ENCODE measurements at places on chromosomes 1 and 21.

DNA sequence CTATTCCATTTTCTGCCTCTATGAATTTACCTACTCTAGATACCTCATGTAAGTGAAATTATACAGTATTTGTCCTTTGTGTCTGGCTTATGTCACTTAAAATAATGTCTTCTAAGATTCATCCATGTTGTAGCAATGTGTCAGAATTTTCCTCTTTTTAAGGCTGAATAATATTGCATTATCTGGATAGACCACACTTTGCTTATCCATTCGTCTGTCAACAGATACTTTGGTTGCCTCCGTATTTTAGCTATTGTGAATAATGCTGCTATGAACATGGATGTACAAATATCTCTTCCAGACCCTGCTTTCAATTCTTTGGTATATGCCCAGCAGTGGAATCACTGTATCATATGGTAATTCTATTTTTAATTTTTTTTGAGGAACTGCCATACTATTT, 10.1 kb upstream of the CCSAP start:
- no peak for DNase-seq

DNA sequence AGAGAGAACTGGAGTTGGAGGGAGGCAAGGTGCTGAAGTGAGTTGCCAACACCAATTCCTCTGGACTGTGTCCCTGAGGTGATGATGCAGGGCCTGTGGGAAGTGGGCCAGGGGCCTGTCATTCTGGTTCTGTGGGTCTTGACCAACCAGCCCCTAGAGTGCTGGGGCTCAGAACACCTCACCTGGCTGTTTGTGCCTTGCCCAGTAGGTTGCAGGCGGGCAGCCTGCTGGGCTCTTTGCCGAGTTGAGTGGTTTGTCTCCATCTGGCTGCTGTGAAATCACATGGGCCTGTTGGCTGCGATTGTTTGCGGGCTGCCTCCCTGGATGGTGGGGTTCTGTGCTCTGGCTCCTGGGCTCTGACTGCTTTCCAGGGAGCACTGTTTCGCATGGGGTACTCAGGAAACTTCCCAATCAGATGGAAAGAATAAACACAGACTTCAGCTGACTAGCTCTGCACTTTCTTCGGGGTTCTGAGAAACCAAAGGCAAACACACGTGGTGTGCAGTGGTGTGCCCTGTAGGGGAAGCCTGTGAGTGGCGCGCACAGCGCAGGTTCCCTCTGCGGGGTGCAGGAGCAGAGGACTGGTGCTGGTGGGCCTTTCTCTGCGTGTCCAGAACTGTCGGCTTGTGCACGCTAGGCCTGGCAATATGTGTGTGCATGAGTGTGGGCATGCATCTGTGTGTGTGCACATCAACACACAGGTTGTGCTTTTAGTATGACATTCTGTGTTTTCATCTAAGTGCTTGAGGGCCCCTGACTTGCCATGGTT, 95.1 kb downstream of the RHOU start:
- DNase-seq: no peak

GRCh38 chr1:94901841-94902240, 25.1 kb downstream of the CNN3 start:
- DNase-seq: no peak

GRCh38 chr1:241998412-241998921, 431 bp downstream of the MAP1LC3C start:
- DNase-seq: peak; percentile 61

DNA sequence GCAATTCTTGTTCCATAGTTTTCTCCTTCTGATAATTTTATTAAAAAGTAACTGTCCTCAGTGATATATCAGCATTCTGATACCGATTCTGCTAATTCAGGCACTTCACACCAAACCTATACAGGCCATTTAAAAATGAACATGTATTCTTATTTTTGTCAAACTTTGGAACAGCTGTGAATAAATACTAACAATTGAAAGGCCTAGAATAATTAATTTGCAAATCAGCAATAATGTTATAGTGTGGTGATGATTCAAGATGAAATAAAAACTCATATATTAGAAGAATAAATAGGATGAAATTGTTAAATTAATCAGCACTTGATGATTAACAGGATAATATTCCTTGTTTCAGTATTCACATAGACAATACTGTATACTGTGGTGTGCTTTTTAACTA, 9.9 kb downstream of the CDKN2C start:
- no peak for DNase-seq

DNA sequence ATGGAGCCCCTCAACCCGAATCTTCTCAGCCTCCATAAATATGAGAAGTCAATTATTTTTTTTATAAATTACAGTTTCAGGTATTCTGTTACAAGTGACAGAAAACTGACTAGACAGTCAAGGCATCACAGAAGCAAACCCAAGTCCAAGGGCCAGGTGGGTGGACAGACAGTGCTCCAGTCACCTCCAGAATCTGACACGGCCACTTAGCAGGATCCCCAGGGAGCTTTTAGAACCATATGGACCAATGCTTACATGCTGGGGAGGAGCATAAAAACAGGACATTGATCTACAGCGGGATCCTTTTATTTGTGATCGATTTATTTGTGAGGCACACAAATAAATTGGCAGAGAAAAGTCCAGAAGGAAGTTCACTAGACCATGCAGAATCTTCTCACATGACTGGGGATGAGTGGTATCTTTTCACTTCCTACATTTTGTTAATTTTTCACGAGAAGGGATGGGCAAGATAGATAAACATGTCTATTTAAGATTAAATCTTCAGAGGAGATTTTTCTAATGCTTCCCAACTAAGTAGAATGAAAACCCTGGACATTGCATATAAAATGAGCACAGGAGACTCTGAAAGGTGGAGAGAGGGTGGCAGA, 15.0 kb downstream of the ZNF496 start:
- no peak for DNase-seq

DNA sequence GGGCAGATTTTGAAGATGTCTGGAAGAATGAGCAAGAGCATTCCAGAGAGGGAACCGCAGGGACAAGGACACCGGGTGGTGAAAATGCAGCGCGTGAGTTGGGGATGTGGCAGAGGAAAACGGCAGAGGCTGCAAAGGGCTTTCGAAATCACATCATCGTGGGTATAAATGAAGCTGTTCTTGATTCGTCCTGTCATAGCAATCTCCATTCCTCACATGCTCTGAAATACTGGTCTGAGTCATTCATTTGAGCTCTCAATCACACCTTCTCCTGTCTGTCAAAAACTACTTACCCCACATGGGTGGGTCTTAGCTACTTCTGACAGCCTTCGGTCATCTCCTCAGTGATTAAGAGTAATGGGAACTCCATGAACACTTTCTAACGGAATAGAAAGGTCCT, 81.5 kb downstream of the ERG start:
- DNase-seq: no peak

- no peak for DNase-seq
Observed at GRCh38 chr1:32127409-32128198, 19.7 kb downstream of the KPNA6 start.

GRCh38 chr1:192123212-192123611, 35.0 kb upstream of the RGS18 start:
- DNase-seq: no peak

- DNase-seq: no peak
Observed at GRCh38 chr1:210769473-210769872, 364.5 kb downstream of the KCNH1 start.

Measured in GM10248 (cell line).